ENCODE measurements at places on chromosomes 3 and 15. TPM values are rescaled to one million over a fixed set of nuclear protein-coding genes. Genes with fewer than 3 reads are reported as not detected.

Gene SPSB4
- 0.07 TPM for total RNA-seq

Gene SLC12A1
- not detected for total RNA-seq

Gene NANOGP8
- not detected for total RNA-seq

Gene GATA2
- 4.5 TPM for total RNA-seq

Gene ZWILCH
- total RNA-seq, result 31.5 TPM
